Fibroblast of upper back skin (primary cell): ENCODE measurements at places on chromosomes 5 and 9.

- DNase-seq: peak; percentile 93
These were observed 14.6 kb upstream of the ARSI start for GRCh38 chr5:150317048-150318003.

- DNase-seq: no peak
These were observed 317.9 kb upstream of the ITGA1 start for GRCh38 chr5:52469835-52470234.

DNA sequence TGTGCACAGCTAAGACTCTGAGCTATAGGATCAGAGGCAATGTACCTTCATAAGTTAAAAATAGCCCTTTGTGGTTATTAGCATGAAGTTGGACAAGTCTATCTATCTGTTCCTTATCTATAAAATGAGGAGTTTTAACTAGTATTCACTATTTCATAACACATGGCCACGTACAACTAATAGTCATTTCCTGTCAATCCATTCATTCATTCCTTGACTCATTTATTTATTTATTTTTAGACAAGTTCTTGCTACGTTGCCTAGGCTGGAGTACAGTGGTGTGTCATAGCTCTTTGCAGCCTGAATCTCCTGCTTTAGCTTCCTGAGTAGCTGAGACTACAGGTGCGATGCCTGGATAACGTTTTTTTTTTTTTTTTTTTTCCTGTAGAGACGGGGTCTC, 92.1 kb downstream of the NR3C1 start:
- peak; percentile 68 for DNase-seq

DNA sequence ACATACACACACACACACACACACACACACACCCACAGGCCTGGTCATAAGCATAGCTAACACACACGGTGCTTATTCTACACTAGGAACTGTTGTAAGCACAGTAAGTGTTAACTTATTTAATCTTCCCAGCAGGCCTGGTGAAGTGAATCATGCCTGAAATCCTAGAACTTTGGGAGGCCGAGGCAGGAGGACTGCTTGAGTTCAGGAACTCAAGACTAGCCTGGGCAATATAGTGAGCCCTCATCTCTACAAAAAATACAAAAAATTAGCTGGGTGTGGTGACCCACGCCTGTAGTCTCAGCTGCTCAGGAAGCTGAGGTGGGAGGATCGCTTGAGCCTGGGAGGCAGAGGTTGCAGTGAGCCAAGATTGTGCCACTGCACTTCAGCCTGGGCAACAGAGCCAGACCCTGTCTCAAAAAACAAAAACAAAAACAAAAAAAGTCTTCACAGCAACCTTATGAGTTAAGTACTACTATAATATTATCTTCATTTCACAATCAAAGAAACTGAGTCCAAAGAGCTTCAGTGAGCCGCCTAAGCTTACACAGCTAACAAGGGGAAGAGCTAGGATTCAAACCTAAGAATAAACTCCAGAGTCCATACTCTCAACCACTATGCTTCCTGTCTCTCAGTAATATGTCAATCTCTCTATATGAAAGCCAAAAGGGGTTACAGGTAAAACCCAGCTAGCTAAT, 2.3 kb downstream of the MEGF9 start:
- DNase-seq: no peak

- DNase-seq: no peak
These were observed 623.1 kb downstream of the LRRC70 start for GRCh38 chr5:63201738-63202137.

DNA sequence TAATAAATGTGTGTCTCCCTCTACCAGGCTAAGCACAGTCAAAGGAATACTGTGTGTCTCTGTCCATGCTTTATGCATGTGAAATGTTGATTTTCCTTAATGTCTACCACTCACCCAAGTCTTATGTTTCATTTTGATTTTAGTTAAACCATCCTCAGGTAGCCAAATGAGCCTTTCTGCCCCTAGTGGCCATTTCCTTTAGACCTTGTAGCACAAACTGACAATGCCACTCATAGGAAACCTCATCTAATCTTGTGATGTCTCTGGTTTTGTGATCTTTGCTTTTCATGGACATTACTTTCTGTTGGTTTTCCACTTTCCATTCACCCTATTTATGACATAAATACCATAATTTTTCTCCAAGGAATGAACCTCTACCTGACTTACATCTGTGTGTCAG, 820.8 kb downstream of the MAT2B start:
- DNase-seq: no peak

DNA sequence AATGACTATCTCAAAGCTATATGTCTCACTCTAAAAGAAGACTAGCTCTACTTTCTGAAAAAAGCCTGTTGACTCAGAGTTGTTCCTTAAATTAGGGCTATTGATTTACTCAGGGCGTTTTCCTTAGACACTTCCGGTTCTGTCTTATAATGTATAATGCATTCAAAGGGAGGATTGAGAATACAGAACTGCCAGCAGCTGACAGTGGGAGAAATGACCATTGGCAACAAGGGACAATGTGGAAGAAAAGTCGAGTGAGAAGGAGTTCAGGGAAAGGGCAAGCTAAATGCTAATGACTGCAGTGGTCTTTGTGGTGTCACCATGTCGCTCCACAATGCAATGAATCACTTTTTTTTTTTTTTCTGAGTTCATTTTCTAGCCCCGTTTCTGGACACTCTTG, 65.7 kb upstream of the ANKH start:
- DNase-seq: no peak

- peak; percentile 27 for DNase-seq
These were observed 16.1 kb upstream of the COL23A1 start for GRCh38 chr5:178606269-178606668.

DNA sequence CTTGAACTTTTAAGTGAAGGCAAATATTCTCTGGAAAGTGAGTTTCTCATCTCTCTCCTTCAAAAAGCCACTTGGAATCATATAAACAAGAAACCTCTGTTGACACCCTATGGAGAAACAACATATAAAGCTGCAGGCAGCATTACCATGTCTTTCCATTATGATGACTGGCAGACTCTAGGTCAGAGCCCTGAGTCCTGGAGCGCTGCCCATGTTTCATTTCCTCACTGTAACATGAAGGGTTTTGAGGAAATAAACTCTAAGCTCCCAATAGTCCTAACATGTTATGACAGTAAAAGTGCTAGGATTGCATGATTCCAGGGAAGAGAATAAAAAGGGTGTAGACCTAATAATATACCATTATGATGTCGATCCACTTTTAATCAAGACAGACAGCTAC, 220.6 kb downstream of the CTNND2 start:
- DNase-seq: no peak

GRCh38 chr9:130020618-130021017, 22.4 kb downstream of the FNBP1 start:
- DNase-seq: no peak

- DNase-seq: peak; percentile 80
These were observed 45.9 kb downstream of the RANBP17 start for GRCh38 chr5:170907758-170908157.

- DNase-seq: peak; percentile 67
These were observed 121.2 kb upstream of the LPCAT1 start for GRCh38 chr5:1644810-1645571.

- DNase-seq: no peak
These were observed 987.6 kb downstream of the PTPRD start for GRCh38 chr9:9625248-9625647.

DNA sequence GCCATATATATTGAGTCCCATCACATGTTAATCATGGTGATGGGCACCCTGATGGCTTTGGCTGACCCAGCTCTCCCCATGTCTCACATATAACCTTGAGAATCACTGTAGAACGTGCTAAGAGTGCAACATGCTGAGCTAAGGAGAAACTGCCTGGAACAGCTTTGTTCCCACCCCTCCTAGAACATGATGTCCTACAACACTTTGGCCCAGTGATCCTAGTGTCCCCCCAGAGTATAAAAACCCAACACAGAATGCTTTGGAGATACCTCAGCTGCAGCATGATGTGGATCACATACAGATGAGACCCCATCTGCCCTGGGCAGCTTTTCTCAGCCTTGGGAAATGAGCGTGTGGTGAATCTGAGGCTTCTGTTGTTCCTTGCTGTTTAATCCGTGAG, 343.5 kb downstream of the NFIB start:
- no peak for DNase-seq

DNA sequence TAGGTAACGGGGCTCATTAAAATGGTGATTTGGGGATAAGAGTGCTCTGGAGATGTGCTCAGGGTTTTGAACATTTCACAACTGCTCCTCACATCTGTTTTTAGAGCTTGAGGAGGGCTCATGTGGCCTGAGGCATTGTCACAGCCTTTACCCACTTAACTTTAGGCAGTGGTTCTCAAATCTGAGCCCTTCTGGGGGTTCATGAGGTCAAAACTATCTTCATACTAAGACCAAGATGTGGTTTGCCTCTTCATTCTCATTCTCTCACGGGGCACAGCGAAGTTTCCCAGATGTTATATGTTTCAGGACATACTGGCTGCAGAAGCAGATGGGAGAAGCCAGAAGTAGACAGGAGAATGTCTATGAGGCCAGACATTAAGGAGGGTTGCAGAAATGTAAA, 38.4 kb downstream of the STXBP1 start:
- no peak for DNase-seq

DNA sequence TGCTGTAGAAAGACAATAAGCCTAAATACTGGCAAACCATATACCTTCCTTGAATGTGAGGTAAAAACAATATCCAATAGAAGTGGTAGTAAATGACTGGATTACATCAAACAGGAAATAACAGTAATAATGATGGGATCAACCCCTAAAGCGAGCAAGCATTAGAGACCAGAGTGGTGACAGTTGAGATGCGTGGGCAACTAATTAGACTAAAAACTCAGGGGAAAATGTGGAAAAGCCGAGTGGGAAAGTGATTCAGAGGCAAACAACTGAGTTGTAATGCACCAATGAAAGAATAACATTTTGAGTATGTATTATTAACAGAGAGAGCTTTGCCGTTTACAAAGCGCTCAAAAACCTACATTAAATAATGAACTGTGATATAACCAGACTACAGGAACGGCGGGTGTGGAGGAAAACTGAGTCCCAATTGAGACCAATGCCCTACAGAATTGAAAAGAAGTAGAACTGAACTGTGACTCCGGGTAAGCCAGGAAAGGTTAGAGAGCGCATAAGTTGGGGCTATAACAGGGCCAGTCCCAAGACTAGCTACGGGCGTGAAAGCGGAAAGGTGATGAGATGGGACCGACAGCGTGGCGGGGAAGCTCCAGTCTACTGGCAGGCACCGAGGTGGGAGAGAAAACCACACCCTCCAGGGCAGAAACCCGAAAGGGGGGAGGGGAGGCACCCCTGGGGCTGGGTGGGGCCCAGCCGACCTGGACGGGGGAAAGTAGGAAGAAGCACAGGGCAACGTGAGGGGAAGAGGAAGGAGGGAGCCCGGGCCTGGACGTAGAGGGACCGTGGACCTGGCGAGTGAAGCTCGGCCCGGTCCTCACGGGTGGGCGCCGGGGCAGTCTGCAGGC, 592 bp downstream of the UBAP2 start:
- peak; percentile 11 for DNase-seq

DNA sequence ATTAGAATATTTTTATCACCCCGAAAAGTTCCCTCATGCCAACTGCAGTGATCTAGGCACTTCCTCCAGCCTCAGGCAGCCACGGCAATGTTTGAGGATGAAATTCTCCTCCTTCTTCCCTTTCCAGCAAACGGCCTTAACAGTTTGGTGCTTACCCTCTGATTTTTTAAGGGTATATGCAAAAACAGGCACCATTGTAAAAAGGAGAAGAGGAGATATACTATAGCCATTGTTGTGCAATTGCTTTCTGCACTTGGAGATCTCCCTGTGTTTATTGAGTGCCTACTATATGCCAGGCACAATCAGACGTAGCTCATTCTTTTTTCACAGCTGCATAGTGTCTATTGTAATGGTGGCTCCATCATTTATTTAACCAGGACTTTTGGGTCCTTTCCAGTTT, 29.4 kb downstream of the GSN start:
- DNase-seq: no peak

DNA sequence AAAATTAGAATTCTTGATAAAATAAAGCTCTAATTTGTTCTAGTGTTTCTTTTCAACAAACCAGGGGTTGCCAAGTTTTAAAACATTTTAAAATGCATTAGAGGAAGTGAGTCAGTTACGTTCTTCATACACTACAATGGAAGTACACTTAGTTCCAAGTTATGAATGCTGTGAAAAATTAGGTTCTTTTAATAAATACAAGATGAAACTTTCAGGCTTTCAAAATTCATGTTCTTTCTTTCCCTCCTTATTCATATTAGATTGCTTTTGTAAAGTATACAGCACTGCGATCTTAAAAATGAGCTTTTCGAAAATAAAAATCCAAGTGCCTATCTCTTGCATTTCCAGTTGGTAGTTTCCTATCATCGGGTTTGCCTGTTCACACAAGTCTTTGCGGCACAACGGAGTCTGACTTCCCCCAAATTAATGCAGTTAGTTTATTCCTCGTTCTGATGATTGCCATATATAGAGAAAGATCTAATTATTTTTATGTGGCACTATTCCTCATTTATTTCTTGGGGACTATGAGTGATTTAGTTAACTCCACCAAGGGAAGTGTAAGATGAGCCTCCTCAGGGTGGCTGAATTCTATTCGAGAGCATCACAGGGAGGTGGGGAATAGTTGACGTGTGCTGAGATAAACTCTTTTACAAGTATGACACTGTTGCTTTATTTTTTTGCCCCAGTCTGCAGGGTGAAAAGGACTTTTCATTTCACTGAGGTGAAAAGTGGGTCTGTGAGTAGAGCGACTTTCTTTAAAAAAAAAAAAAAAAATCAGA, 238.2 kb downstream of the CD180 start:
- DNase-seq: peak; percentile 68

GRCh38 chr5:153893817-153894216, 144.9 kb downstream of the FAM114A2 start:
- no peak for DNase-seq

DNA sequence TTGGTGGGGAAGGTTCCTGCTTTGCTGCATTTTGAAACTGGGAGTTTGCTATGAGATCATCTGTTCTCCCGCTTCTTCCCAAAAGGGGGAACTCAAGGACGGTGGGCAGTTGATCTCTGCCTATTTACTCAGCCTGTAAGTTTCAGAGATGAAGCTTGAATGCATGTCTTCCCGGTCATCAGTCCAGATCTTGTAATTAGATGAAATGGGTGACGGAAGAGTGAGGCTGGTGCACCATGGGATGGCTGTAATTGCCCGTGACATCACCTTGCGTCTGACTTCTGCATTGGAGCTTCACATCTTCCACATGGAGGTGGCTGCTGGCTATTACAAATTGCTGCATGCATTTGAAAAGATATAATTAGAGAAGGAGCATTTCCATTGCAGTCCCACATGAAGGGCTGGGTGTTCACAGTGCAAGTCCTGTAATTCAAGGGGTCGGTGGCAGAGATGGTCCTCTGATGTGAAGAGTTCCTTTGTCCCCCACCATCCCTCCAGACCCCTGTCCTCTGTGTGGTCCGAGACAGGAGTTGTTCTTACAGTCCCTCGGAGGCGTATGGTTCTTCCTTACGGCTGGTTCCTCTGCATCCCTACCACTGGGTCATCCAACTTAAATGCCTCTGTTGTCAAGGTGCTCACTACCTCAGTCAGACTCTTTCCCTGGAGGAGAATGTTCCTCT, 72.9 kb downstream of the ZNF618 start:
- DNase-seq: no peak

GRCh38 chr9:126861707-126862103, 1.3 kb downstream of the ZBTB34 start:
- peak; percentile 43 for DNase-seq

- peak; percentile 45 for DNase-seq
These were observed 173.2 kb downstream of the PRELID2 start for GRCh38 chr5:145661737-145662485.

- DNase-seq: no peak
These were observed 617 bp downstream of the PPP6C start for GRCh38 chr9:125189011-125189360.
